ENCODE measurements at places on chromosomes 12 and 14. TPM values are rescaled to one million over a fixed set of nuclear protein-coding genes. Genes with fewer than 3 reads are reported as not detected.

The GYS2 gene
- total RNA-seq = 0.29 TPM

GRCh38 chr12:18653465-18653864 is 84.3 kb downstream of the PLCZ1 start:
- no peak for DNase-seq

- DNase-seq = no peak
Measured at GRCh38 chr12:71474791-71475190, 35.2 kb downstream of the LGR5 start.

The CCDC175 gene
- total RNA-seq = not detected

DNA sequence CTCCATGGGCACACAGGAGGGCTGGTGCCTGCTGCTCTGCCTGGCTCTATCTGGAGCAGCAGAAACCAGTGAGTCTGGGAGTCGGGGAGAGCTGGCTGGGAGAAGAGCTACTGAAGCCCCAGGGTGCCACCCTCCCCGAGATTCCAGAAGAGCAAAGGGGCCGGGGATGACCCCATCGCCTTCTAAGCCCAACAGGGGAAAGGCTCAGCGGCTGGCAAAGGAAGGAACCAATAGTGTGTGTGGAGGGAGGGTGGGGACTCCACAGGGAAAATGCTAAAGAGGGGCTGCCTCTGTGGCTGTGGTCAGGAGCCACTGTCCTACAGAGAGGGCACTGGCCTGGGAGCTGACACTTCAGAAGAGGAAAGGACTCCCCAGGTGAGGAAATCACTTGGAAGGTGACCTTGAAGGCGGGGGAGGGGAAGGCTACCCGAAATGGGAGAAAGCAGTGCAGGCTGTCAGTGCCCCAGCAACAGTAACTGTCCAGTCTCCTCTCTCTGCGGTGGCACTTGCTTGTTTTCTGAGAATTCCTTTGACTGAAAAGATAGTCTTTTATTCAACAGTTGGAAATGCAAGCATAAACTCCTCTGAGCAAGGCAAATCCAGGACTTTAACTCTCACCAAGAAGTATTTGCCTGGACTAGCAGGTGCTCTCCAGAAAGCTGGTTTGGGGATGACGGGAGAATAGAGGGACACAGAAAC is 552 bp downstream of the TAPBPL start:
- DNase-seq = no peak

- no peak for DNase-seq
Measured at GRCh38 chr14:84251411-84252115, 1278.4 kb upstream of the FLRT2 start.

The TCL1A gene
- total RNA-seq = not detected

DNA sequence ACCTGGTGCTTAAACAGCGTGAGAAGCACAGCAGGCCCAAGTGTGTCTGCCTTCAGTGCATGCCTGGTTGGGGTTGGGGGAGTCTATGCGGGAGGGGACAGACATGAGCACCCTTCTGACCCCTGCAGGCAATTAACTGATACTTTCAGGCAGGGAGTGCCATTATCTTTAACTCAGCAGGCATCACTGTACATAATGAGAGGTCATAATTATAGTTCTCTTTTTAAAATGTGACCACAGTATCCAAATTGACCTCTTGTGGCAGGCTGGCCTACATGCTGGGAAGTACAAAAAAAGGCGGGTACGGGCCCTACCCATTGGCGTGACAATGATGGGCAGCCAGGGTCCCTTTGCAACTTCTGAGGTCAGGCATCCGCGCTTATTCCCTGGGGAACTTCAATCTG is 209.1 kb downstream of the FOXN3 start:
- no peak for DNase-seq

Measured in MCF 10A (cell line).